ENCODE measurements at places on chromosomes 16 and 17. TPM values are rescaled to one million over a fixed set of nuclear protein-coding genes. Genes with fewer than 3 reads are reported as not detected.

The ABCA8 gene
- total RNA-seq, result 80.8 TPM

The SBK1 gene
- total RNA-seq, result not detected

The ZNF629 gene
- total RNA-seq, result 6.8 TPM

The GDPD1 gene
- total RNA-seq, result 3.4 TPM

The HES7 gene
- not detected for total RNA-seq

The FBXO39 gene
- 0.14 TPM for total RNA-seq

The STH gene
- total RNA-seq, result not detected

The PMP22 gene
- 19.6 TPM for total RNA-seq

The AGRP gene
- not detected for total RNA-seq

The HBZ gene
- not detected for total RNA-seq

The IGFALS gene
- total RNA-seq, result not detected

The ESRP2 gene
- total RNA-seq, result under 0.01 TPM

The ETV4 gene
- total RNA-seq, result 0.59 TPM

The PYY gene
- not detected for total RNA-seq

The HYDIN gene
- total RNA-seq, result 0.30 TPM

The KCTD19 gene
- total RNA-seq, result not detected

The CTRB1 gene
- total RNA-seq, result not detected

The ARHGAP23 gene
- total RNA-seq, result 25.8 TPM

The KRT17 gene
- 2.8 TPM for total RNA-seq

The CHST5 gene
- total RNA-seq, result 0.23 TPM

The BIRC5 gene
- 4.8 TPM for total RNA-seq

The MYH10 gene
- 185 TPM for total RNA-seq

The PRSS21 gene
- not detected for total RNA-seq

The CNOT1 gene
- 163 TPM for total RNA-seq

The CES3 gene
- total RNA-seq, result 0.89 TPM

The KRTAP9-4 gene
- not detected for total RNA-seq

The OTOP2 gene
- not detected for total RNA-seq

The CD79B gene
- not detected for total RNA-seq

The FOXN1 gene
- not detected for total RNA-seq

The CACNG3 gene
- not detected for total RNA-seq

Measured in smooth muscle cell of the umbilical artery (primary cell).